Right hindlimb (tissue), 1 donor: ENCODE measurements at places on chromosomes 6 and 20.

DNA sequence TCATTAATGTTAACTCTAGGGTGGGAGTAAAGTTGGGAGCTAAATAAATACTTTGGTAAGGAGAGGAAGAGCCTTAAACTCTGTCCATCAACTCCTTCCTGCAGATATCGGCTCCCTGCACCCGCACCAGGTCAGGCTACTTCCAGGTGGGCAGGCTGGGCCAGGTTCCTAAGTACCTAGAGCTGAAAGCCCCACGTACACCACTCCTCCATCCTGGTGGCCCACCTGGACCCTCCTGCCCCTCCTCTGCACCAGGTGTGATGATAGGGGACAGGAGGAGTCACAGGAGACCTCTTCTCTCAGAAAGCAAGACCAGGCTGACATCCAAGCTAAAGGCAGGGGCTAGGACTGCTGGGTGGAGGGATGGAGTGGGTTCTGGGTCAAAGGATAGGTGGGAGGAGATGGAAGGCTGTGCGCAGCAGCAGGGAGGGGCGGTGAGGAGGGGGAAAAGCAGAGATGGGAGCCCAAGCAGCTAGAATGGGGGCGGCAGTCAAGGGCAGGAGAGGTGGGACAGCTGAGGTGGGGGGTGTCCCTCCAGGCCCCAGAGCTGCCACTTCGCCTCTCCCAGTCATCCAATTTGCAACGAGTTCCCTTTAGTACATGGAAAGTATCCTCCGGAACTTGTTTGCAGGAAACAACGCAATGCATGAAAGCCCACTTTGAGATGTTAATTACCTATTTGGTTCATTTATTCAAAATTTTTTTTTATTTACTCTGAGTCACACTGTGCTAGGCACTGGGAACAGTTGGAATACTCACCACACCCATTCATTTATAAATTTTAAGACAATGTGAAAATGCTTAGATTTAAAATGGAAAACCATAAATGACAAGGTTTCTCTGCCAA lies 15.2 kb upstream of the TOX2 start:
- no peak for DNase-seq

DNA sequence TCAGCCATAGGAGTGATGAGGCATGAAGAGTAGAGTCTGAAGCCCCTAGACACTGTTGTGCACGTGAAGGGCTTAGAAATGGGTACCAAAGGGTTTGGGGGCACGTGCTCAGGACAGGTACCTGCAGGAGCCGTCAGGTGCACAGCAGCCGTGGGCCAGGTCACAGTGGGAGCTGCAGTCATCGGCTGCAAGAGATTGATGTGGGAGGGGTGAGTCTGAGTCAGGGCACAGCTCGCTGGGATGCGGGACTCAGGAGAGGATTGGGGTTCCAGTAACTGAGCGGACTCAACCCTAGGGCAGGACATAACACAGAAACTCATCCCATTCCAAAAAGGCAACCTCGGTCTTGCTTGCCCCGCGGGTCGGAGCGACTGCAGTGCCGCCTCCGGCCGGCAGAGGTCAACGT lies 1.1 kb downstream of the DLK2 start:
- no peak for DNase-seq

- no peak for DNase-seq
These were observed 50.1 kb upstream of the SIRPA start for GRCh38 chr20:1845163-1845523.

- peak; percentile 85 for DNase-seq
These were observed 205.9 kb downstream of the ZMYND8 start for GRCh38 chr20:47150403-47151152.

- DNase-seq, result no peak
These were observed 20.0 kb upstream of the WFDC2 start for GRCh38 chr20:45449528-45449927.

- no peak for DNase-seq
These were observed 11.1 kb upstream of the FOXS1 start for GRCh38 chr20:31856516-31856915.

DNA sequence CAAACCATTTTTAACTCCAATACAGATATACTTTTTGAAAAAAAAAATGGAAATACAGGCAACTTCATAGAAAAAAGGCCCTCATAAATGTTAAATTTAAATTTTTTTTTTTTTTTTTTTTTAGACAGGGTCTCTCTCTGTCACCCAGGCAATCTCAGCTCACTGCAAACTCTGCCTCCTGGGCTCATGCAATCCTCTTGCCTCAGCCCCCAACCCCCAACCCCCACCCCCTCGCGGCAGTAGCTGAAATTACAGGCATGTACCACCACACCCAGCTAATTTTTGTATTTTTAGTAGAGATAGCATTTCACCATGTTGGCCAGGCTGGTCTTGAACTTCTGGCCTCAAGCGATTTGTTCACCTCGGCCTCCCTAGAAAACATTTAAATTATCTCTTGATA lies 12.8 kb upstream of the ULBP3 start:
- no peak for DNase-seq

GRCh38 chr6:28807682-28808280 lies 116.0 kb downstream of the TRIM27 start:
- DNase-seq, result no peak

- DNase-seq, result no peak
These were observed 40.6 kb downstream of the HECA start for GRCh38 chr6:139175389-139175948.

- DNase-seq, result no peak
These were observed 17.8 kb upstream of the RSPO3 start for GRCh38 chr6:127100510-127101140.

- DNase-seq, result peak; percentile 61
These were observed 1.5 kb downstream of the PBX2 start for GRCh38 chr6:32188381-32189068.

- no peak for DNase-seq
These were observed 391.9 kb downstream of the FRK start for GRCh38 chr6:115668781-115669180.

DNA sequence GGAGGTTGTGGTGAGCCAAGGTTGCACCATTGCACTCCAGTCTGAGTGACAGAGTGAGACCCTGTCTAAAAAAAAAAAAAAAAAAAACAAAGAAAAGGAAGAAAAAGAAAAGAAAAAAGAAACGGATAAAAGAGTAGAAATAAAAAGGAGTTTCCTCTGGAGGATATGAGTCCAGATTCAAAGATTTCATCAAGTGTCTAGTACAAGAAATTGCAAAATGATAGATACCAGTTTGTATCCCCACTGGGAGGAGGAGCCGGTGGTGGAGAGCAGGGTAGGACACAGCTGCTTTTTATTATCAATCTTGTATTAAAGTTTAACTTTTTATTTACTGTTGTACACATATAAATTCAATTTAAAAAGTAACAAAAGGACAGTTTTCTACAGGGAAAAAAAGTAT lies 113.9 kb downstream of the BMP7 start:
- DNase-seq, result no peak

- no peak for DNase-seq
These were observed 47.9 kb downstream of the BTBD3 start for GRCh38 chr20:11965602-11966001.

- no peak for DNase-seq
These were observed 196.6 kb downstream of the ESR1 start for GRCh38 chr6:152004036-152004566.
